ENCODE measurements at places on chromosomes 12 and 14.

- no peak for DNase-seq
These were observed 10.2 kb upstream of the PGF start for GRCh38 chr14:74965486-74966153.

DNA sequence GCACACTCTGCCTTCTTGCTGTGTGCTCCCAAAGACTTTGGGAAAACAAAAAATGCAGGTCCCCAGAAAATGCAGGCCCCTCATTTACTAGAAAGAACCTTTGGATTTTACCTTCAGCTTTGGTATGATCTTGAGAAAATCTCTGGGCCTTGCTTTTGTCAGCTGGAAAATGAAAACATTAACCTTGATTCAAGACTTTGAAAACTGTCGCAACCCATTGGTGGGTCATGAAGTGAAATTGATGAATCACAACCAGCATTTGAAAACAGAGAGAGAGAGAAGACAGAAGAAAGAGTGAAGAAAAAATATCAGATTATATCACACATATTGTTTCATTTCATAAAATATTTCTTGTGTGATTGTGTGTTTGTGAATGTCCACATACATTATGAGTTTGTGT, 322.5 kb downstream of the ZFP36L1 start:
- no peak for DNase-seq

DNA sequence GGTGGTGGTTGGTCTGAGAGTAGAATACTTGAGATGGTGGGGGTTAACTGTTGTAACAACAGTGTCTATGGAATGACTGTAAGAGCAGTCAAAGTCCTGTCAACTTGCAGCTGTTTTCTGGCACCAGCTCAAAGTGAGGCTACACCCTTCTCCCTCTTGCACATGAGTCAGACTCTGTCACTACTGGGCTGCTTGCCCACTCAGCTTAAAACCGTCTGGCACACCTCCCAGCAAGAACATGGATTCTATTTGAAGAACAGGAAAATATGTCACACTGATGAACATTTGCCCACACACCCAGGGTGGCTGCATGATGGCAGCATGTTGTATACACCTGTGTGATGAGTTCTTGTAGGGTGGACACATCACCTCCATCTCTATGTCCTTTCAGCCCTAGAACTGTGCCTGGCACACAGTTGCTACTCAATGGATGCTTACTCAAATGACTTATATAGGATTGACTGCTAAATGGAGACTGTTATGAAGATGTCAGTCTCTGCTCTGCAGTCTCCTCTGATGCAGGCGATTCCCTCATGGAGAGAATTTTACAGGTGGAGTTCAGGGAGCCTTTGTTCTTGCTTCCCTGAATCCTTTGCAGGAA, 19.3 kb upstream of the SERPINA6 start:
- peak; percentile 94 for DNase-seq

- DNase-seq, result no peak
These were observed 77.8 kb downstream of the PPP2R5E start for GRCh38 chr14:63465347-63465746.

Measured in COR-L47 (cell line).